Activated CD8-positive, alpha-beta memory T cell treated with anti-CD3 and anti-CD28 coated beads, Interleukin-2, amount 10 ng/mL, durations not matched to agents 7 days and 5 days (primary cell): ENCODE measurements at places on chromosomes 13 and 19. TPM values are rescaled to one million over a fixed set of nuclear protein-coding genes. Genes with fewer than 3 reads are reported as not detected.

DNA sequence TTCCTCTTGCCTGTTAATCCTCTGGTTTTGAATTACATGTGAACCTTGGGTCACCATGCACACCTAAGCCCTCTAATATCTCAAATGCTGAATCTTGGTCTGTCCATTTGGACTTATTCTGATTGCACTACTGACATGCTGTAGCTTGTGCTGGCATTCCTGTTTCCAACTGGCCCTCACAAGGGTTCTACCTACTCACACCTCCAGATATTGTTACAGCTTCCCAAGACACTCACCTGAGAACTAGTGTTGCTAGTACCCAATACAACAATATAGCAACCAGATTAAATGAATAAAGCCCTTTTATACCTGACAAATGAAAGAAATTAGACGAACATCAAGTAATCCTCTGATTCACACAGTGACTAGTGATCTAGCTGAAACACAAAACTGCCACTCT, 16.6 kb downstream of the TEX30 start:
- no peak for DNase-seq

DNA sequence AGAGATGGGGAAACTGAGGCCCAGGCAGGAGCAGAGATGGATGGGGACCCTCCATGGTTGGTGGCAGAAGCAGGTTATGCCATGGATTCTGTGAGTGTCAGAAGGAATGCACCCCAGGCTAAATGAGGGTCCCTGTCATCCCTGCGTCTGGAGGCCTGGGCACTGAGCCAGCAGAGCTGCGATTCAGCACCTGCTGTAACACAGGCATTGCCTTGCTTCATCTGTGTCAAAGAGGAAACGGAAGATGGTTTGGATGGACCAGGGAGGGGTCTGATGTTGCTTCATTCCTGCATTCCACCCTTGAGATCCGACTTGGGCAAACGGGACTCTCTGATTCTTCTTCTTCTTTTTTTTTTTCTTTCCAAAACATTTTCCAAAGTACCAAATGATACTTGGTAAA, 1.2 kb downstream of the C5AR1 start:
- no peak for DNase-seq

The TMEM255B gene
- 1.3 TPM for total RNA-seq

DNA sequence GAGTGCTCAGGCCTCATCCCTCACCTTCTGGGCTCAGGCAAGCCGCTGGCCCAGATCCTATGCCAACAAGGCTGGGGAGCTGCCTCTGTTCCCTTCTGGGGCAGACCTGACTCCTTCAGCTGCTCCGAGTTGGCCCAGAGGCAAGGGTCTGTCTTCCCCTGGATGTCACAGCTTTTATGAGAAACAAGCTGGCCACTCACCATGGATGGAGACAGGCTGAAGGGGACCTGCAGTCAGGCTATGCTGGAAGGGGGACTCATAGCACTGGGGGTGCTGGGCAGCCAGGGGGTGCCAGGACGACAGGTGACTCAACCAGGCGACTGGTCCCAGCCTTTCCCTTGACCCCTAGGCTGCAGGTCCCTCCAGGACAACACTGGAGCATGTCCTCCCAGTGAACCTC, 52.4 kb upstream of the C1QTNF9B start:
- DNase-seq = no peak

GRCh38 chr13:20995245-20995838, 66.0 kb downstream of the LATS2 start:
- no peak for DNase-seq
